ENCODE measurements at places on chromosomes 1 and 21.

DNA sequence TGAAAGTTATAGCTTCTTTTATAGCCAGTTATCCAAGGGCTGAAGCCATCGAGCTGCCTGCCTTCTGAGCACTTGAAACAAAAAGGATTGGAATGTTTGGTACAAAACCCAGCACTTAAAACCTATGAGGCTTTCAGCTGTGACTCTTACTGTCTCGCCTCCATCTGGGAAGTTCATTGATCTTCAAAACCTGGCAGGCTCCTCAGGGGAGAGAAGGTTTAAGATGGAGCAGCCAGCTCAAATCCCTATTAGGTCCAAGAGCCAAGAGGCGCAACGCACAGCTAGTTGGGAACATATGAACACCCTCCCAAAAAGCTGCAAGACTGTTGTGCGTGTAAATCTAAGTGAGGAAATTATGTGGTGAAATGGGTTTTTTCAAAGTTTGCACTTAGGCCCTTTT is 33.4 kb downstream of the BACE2 start:
- DNase-seq = no peak

DNA sequence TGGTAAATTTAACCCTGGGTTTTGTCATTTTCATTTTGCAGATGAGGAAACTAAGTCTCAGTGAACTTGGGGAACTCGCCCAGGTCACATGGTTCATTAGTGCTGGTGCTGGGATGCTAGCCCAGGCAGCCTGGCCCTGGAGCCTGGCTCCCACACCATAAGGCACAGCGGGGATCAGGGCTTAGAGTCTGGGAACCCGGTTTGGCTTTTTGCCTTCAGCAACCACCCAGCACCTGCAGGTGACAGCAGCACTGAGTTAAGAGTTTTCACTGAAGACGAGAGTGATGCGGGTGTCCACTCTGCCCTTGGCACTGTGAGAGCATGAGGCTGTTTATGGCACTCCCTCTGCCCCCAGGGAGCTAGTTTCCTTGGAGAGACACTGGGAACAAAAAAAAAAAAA is 18.4 kb upstream of the CD101 start:
- DNase-seq = no peak

DNA sequence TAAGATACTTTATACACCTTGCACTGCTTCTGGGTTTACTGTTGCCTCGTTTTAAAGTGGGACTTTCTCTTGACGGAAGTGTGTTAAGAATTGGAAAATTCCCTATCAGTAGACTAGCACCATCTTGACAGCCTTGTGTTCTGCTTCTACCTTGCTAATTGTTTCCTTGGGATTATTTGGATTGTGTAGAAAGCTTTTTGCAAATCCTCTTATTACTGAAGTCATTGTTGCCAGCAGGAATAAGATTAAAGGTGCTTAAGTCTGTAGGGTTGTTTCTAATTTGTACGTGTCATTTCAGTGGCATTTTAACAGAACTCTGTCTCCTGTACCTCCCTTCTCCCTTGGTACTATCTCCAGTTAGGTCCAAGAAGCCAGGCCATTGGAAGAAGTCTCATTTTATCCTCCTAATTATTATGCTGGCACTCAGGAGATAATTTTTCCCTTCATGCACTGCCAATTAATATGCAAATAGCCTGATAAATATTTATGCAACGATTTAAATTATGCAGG is 107.7 kb downstream of the POU2F1 start:
- no peak for DNase-seq

DNA sequence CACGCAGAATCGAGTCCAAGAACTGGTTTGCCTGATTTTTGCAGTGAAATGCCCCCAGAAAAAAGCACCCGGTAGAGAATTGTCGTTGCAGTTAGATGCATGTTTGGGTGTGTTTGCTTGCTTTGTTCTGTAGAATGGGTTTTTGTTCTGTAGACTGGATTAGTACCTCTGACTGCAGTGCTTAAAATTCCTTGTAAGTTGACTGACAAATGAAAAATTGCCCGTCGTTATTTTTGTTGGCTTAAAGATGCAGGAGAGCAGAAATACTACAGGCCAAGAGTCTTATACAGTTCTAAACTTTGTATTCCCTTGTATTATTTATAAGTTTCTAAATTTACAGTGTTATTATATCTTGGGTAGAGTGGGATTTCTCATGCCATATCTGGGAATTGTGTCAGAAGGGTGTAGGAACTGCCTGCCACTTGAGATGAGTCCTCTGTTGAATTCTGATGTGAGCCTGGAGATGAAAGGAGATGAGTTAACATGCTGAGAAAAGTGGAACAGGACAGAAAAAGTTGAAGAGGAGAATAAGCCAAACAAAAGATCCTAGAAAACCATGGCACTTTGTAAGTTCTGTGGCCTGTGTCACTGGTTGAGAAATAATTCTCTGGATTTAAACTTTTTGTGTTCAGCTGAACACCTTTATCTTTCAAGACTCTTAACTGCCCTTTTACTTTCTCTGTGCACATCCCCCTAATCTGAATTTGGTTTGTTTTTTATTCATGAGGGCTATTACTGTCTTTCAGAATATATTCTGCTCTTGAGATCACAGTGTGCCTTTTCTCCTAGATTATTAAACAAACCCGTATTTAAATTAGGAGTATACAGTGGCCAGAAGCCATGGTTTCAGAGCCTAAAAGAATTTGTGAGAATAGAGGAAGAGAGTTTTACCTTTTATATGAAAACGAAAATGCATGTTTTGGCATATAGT is 1.4 kb downstream of the DESI2 start:
- DNase-seq = no peak

DNA sequence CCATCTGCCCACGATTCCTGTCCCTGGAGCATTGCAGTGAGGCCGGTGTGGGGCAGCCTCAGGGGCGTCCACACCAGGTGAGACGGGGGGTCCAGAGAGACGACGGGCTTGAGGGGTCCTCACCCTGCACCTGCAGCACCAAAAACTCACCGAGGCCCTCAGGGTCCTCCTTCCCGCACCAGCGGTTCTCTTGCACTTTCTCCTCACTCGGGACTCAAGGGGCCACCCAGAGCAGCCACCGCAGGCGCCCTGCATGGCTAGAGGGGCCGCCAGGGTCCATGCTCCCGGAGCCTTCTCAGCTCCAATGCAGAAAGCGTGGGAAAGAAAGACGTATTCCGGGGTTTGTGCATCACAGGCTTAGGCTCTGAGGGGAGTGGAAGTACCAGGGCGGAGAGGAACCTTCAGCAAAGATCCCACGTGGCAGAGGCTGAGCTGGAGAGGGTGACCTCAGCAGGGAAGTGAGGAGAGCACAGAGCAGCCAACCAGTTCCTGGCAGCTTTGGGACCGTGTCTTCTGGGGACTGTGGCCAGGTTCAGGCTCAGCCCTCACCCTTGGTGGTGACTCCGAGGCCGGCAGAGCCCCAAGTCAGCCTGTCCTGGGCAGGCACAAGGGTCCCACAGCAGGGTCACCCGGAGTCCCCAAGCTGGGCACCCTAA is 19.5 kb upstream of the COL6A2 start:
- DNase-seq = no peak

- DNase-seq = no peak
These were observed 102.6 kb downstream of the ADSS2 start for GRCh38 chr1:244349103-244349531.

GRCh38 chr1:59738591-59739015 is 76.1 kb upstream of the HOOK1 start:
- DNase-seq = no peak

DNA sequence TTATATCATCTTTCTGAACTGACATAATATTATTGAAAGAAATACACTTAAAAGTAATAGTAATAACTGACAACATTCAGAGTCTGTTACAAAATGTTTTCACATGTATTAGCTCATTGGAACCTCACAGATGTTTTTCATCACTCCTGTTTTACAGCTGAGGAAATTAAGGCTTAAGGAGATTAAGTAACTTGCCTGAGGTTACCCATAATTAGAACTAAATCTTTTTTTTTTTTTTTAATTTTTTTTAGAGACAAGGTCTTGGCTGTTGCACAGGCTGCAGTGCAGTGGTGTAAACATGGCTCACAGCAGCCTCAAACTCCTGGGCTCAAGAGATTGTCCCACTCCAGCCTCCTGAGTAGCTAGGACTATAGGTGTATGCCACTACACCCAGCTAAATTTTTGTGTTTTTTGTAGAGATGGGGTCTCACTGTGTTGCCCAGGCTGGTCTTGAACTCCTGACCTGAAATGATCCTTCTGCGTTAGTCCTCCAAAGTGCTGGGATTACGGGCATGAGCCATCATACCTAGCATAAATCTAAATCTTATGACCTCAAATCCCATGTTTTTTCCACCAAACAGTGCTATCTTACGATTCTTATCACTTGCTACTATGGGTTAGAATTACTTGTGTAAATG is 64.7 kb upstream of the MACF1 start:
- DNase-seq = no peak

- no peak for DNase-seq
These were observed 106.7 kb upstream of the CDC42BPA start for GRCh38 chr1:227424953-227425352.
